RWPE2 (cell line): ENCODE measurements at places on chromosomes 13 and 19.
A peak's percentile ranks its signal among the peaks of the same experiment; 100 is the strongest.

- DNase-seq: no peak
- no peak overlapping the region for H3K4me3 ChIP-seq
Observed at GRCh38 chr13:35909091-35909490, 222.1 kb downstream of the DCLK1 start.

DNA sequence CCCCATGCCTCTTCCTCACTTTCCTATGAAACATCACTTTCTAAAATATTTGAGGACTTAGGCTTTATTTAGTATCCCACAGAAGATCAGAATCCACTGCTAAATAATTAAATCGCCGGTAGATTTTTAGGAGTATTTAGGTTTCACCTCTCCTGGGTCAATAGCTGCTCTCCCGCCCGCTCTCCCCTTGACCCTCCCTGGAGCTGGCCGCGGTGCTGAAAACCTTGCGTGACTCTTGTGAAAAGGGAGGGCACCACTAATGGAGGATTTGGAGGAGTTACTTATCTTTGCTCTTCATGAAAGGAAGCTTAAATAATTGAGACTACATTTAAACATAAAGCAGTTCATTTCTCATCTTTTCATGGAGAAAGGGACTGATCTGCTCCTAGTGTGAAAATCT, 14.1 kb downstream of the POU4F1 start:
- DNase-seq: no peak
- no peak overlapping the region for H3K27ac ChIP-seq
- no peak overlapping the region for H3K4me3 ChIP-seq
- no peaks in the 10 kb centered on the region for H3K36me3 ChIP-seq
- H3K27me3 ChIP-seq: peaks cover 94% of the 10 kb centered on the region
- no peaks in the 10 kb centered on the region for H3K4me1 ChIP-seq

DNA sequence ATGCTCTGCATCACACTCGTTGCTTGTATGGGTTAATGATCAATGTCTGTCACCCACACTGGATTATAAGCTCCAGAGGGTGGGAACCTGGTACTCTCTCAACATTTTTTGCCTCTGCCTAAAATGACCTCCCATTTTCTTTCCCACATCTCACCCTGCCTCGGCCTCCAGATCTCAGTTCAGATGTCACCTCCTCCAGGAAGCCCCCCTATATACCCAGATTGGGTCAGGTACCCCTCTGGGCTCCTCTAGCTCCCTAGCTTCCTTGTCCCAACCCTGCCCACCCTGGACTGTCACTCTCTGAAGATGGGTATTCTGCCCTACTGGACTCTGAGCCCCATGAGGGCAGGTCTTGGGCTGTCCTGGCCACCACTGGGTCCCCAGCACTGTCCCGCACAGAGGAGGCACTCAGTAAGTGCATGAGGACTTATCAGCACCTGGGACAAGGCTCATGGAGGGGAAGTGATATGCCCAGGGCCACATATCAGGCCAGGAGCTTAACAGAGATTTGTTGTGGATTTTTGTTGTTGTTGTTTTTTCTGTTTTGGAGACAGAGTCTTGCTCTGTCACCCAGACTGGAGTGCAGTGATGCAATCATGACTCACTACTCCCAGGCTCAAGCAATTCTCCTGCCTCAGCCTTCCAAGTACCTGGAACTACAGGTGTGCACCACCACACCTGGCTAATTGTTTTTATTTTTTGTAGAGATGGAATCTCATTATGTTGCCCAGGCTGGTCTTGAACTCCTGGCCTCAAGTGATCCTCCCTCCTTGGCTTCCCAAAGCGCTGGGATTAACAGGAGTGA, 23.8 kb downstream of the PRKD2 start:
- H3K36me3 ChIP-seq: peaks cover 95% of the 10 kb centered on the region
- H3K27ac ChIP-seq: no peak overlapping the region
- no peak for DNase-seq
- no peaks in the 10 kb centered on the region for H3K27me3 ChIP-seq
- no peaks in the 10 kb centered on the region for H3K4me1 ChIP-seq

DNA sequence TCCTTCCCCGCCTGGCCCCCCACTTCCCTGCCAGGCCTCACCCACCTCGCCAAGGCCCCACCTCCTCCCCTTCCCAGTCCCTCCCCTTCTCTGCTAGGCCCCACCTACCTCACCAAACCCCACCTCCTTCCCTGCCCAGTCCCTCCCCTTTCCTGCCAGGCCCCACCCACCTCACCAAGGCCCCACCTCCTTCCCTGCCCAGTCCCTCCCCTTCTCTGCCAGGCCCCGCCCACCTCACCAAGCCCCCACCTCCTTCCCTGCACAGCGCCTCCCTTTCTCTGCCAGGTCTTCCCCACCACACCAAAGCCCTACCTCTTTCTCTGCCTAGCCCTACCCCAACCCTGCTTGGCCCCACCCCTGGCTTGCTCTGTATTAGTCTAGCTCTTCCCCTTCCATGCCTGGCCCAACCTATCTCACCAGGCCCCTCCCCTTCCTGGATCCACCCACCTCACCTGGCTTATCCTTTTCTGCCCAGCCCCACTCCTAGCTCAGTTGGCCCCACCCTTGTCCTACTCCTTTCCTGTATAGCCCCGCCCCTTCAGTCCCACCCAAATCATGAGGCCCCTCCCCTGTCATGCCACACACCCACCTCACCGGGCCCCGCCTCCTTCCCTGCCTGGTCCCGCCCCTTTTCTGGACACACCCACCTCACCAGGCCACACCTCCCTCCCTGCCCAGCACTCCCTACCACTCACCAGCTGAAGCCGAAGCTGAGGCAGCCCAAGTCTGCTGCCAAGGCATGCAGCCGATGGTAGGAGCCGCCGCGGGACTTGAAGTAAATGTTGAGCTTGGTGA, 16.2 kb downstream of the CERS1 start:
- H3K4me1 ChIP-seq: no peaks in the 10 kb centered on the region
- H3K4me3 ChIP-seq: no peak overlapping the region
- peak; percentile 73 for DNase-seq
- H3K27ac ChIP-seq: no peak overlapping the region
- no peaks in the 10 kb centered on the region for H3K27me3 ChIP-seq

DNA sequence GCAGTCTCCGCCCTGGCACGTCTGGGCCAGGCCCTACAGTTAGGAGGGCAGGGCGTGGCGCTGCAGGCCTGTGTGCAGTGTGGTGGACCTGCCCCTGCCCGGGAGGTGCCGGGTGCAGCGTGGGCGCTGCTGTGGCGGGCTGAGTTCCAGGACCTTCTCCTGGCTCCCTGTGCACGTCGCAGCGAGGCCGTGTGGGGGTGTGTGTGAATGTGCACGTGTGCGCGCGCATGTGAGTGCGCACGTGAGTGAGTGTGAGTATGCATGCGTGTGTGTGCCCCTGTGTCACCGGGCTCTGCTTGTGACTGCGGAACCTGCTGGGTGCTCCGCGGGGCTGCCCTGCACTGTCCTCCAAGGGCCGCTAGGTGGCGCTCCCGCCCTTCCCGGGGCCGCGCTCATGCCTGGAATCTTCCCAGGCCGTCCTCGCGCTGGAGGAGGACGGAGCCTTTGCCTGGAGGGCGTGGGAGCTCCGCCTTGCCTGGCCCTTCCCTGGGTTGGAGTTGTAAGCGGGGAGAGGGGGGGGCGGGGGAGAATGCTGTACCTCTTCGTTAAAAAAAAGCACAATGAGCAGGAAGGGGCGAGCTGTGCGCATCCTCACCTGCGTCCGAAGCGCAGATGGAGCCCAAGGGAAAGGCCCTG, 79.3 kb downstream of the KDM4B start:
- no peak overlapping the region for H3K4me3 ChIP-seq
- DNase-seq: no peak
- no peak overlapping the region for H3K27ac ChIP-seq
- H3K27me3 ChIP-seq: no peaks in the 10 kb centered on the region
- H3K36me3 ChIP-seq: peaks cover 6% of the 10 kb centered on the region

DNA sequence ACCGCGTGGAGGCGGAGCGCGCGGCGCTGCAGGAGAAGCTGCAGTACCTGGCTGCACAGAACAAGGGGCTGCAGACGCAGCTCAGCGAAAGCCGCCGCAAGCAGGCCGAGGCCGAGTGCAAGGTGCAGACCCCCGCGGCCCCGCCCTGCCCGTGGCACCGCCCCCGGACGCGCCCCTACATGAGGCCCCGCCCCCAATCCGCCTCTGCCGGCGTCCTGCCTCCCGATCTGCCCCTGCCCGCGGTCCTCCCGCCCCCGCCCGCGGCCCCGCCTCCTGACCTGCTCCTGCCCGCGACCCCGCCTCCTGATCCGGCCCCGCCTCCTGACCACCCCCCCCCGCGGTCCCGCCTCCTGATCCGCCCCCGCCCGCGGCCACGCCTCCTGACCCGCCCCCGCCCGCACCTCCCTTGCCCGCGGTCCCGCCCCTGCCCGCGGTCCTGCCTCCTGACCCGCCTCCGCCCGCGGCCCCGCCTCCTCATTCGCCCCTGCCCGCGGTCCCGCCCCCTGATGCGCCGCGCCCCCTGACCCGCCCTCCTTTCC, 11.7 kb downstream of the PRR36 start:
- H3K4me1 ChIP-seq: no peaks in the 10 kb centered on the region
- H3K4me3 ChIP-seq: no peak overlapping the region
- H3K27me3 ChIP-seq: no peaks in the 10 kb centered on the region
- H3K36me3 ChIP-seq: no peaks in the 10 kb centered on the region
- DNase-seq: peak; percentile 77
